AG04449 (cell line): ENCODE measurements at places on chromosomes 7 and 10.
A peak's percentile ranks its signal among the peaks of the same experiment; 100 is the strongest.

DNA sequence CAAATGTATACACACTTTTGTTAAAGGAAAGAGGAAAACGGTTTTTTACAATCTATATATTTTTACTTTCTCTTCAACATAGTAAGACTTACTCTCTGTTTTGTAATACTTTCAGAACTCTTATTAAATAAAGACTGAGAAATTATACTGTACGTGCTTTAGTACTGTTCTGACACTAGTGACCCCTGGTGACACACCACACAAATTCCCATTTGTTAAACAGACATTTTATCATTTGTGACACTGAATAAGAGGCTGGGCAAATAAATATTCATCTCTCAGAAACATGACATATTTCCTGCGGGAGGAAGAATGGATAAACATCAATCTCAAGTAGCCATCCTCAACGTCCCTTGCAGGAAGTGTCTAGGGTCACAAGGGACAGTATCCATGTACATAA is 68.9 kb upstream of the ZNF33B start:
- no peak for DNase-seq

DNA sequence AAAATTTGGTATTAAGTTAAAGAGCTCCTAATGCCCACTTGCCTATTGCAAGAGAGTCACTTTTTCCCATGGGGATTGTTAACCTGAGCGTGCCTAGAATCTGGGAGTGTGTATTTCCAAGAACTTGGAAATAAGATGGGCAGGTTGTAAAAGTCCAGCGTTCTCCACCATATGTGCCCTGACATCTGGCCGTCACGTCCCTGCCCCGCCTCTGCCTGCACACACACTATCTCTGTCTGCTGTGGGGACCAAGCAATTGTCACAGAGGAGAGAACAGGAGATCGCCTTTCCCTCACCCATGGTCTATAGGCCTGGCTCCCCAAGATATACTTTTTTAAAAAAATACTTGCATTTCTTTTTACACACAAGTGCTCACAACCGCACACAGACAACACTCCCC is 396.5 kb upstream of the PFKP start:
- no peak for DNase-seq

- DNase-seq, result no peak
Observed at GRCh38 chr10:118501171-118501570, 94.3 kb downstream of the PRLHR start.

DNA sequence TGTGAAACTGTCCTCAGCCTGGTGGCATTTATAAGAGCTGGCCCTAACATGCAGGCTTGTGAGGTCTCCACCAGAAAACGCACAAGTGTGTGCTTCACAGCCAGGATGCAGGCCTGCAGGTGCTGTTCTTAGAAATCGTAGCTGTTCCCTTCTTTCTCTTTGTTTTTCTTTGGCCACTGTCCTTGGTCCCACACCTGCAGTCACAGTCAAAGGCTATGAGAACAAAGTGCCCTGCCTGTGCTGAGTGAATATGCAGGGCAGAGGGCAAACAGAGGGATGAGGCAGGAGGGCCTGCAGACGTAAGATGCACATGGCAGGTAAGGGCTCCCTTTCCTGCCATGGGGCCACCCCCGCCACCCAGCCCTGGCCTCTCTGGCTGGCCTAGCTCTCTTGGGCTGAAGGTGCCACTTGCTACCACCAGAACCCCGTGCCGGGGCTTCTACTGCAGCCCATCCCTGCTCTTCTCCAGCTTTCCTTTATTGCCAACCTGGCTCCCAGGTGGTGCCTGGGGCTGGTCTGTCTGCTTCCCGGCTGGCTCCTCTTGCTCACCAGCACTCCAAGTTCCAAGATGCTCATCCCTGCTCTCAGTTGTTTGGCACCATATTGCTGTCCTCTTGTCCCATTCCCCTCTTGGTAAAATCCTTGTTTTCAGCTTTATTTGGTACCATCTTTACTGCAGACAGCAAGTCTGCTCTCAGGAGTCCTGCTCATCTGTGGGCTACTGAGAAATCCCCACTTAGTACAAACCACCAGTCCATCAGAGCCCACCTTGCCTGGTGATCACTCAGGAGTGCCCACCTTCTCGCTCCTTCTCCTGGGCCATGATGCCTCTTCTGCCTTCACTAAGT is 308.1 kb upstream of the ZMIZ1 start:
- DNase-seq, result no peak

DNA sequence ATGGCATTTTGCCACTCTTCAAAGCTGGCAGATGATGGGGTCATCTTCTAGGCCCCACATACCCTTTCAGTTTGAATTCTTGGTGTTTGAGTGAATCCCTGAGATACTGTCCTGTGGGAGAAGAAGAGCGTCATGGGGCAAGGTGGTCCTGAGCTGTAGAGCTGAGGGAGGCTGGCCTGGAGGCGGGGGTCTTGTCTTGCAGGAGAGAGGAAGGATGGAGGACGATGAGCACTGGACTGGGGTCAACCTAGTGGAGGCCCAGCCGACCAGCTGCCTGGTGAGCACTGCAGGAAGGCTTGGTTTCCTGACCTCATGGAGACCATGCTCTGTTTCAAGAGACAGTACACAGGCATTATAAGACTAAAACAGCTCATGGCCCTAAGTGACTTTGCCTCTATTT is 114.6 kb downstream of the TACC2 start:
- no peak for DNase-seq

DNA sequence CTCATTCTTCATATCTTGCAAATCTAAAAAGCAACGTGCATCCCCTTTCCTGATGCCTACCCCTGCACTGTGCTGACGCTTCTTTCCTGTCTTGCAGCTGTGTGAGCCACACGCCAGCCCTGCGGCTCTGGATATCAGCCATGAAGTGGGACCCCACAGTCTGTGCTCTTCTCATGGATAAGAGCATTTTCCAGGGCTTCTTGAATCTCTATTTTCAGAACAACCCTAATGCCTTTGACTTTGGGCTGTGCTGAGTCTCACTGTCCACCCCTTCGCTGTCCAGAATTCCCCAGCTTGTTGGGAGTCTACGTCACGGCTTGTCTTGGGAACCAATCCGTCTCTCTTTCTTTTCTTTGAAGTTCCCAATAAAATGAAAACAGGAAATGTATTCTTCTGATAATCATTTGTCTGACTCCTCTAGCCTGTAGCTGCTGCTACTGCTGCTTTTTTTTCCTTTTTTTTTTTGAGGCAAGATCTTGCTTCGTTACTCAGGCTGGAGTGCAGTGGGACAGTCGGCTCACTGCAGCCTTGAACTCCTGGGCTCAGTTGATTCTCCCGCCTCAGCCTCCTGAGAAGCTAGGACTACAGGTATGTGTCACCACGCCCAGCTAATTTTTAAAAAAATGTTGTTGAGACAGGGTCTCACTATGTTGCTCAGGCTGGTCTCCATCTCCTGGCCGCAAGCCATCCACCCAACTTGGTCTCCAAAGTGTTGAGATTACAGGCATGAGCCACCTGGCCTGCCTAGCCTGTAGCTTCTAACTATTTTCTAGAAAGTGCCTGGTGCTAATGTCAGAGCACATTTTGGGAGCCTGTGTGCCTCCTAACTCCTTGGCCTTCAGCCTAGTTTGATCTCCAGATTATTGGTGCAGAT is 30.3 kb downstream of the GSTO2 start:
- no peak for DNase-seq

- no peak for DNase-seq
Observed at GRCh38 chr10:101054351-101054750, 7.4 kb upstream of the KAZALD1 start.

GRCh38 chr10:123582084-123582989 is 83.8 kb upstream of the GPR26 start:
- peak; percentile 19 for DNase-seq

GRCh38 chr10:3898821-3899220 is 113.8 kb upstream of the KLF6 start:
- DNase-seq, result no peak

DNA sequence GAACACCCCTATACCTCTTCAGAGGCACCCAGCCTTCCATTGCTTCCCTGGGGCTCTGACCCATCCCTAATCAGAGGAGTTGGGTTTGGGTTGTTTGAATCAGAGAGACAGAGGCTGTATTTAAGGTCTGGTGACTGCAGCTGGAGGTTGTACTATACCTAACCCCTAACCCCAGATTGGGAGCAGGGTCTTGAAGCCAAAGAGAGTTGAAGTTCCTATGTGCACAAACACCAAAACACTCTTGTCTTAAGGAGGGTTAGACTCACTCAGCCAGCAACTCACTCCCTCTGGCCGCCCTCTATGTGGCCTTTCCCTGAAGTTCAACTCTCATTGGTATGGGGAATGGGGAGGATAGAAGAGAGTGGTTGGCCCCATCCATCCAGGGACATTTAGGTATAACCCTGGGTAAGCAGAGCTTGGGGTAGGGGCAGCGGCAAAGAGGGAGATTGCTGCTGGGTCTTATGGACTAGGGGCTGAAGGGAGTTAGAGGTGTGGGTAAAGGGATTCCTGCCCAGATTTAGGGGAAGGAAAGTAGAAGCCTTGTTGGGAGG is 80.0 kb downstream of the PAX2 start:
- no peak for DNase-seq

GRCh38 chr10:97131181-97131628 is 54.6 kb downstream of the SLIT1 start:
- no peak for DNase-seq

- DNase-seq, result no peak
Observed at GRCh38 chr10:96740141-96740540, 19.8 kb upstream of the PIK3AP1 start.

GRCh38 chr7:44284881-44285541 is 40.4 kb downstream of the CAMK2B start:
- no peak for DNase-seq

DNA sequence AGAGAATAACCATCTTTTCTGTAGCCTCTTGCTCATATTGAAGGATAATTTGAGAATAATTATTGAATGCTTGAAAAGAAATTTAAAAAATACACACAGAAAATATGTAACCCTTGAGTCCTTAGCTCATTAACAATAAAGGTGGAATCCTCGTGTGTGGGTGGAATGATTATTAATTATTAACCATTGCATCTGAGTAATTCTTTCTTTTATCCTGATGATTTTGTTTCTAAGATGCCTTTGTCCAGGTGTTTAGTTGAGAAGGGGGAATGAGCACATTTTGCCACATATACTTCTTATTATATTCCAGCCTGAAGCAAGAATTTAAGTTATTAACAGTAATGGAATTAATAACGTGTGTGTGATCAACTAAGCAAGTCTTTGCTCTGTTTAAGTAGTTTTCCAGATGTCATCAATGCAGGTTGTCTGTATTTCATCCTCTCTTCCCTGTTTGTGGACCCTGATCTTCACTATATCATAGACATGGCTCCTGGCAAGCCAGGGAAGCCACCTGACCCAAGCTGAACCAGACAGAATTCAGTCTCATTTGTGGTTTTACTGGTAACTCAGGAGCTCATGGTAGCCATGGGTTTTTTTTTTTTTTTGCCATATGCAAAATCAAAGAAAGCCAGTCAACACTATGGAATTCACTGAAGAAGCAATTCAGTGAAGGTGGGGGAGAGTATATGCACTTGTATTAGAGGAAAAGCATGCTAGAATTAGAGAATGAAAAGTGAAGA is 144.3 kb downstream of the KIF20B start:
- DNase-seq, result no peak

DNA sequence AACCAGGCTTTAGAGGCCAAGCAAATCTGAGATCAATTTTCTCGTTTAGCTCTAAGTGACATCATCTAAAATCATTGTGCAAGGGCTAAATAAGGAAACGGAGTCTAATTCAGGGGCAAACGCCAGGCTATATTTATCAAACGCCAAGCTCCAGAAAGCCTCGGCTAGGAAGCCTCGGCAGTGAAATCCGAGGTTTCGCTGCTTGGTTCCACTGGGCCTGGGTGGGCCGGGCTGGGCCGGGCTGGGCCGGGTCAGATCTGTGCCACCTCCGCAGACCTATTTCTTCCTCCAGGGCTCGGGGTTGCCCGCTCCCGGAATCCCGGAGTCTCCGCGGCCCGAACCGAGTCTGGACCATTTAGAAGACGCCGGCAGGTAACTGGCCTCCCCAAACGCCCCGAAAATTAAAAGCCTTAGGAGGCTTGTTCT is 459 bp upstream of the FEZF1 start:
- no peak for DNase-seq

DNA sequence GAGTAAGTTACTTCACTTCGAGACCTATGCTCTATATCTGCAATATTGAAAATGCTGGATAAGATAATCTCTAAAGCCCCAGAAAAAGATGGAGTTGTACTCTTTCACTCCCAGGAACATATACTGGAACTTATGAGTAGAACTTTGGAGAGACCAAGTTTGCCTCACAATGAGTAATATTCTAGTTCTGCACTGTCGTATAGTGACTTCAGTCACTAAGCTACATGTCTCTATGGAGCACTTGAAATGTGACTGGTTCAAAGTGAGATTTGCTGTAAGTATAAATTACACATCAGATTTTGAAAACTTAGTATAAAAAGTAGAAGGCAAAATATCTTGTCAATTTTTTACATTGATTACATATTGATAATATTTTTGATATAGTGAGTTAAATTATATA is 116.4 kb downstream of the PTEN start:
- DNase-seq, result no peak

DNA sequence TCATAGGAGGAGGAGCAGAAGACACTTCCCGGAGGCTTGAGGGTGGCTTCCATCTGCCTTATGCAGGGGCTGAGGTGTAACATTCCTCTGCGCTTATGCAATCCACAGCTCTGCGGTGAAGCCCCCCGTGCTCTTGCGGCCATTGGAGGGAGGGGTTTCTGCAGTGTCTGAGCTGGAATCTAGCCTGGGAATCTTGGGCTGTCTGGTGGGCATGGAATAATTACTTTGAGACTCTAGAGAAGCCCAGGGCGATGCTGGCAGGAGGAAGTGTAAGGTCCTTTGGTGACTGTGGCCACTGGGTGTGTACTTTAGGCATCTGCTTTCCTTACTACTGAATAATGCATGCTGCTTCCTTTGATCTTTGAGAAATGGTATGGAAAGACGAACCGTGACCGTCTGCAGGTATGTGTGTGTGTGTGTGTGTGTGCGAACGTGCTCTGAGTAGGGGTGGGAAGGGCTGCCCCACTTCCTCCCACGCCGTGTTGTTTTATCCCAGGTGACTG is 181.0 kb downstream of the PRPF18 start:
- DNase-seq, result no peak
